ENCODE measurements at places on chromosomes 16 and 17.
A peak's percentile ranks its signal among the peaks of the same experiment; 100 is the strongest.

DNA sequence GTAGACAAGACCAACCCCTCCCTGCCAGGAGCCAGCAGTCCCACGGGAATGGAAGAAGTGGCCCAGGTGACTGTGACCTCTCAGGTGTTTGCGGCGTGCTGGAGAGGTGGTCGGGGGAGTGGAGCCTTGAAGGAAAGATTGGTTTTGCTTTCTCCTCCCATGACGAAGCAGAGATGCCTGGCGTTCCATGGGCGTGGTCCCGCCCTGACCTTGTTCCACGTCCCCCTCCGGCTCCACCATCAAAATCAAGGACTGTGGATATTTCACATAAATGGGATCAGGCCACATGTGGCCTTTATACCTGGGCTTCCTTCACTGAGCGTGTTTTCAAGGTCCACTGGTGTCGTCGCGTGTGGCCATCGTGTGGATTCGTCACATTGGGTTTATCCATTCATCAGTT lies 270.6 kb upstream of the TNRC6C start:
- DNase-seq, result no peak

DNA sequence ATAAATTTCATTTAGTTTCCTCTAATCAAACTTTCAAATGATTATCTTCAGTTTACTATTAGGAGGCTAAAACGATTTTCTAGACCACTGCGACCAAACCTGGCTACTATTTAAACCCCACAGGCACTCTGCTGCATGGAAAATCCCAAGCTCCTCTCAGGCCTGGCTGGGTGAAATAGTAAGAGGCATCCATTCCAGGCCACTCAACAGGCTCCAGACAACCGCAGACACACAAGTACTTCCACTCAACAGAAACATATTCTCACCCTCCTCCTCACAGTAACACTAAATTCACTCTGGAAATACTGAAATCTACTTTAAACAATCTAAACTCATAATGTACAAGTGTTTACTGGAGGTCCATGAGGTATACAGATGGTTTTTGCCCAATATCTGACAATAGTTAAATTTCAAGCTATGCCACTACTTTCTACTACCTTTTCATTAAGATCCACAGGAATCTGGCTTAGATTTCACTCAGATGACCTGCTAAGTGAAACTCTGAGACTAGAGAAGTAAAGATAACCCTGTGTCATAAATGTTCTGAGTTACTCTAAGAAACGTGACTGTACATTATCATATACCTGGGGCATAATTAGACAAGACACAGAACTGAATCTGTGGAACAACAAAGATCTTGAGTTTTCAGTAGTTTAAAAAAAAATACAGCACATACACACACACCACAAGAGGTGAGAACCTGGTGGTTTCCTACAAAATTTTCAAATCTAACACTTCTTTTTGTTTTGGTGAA lies 10.4 kb downstream of the VPS53 start:
- DNase-seq, result no peak

GRCh38 chr17:57631871-57632270 lies 113.2 kb downstream of the CCDC182 start:
- DNase-seq, result peak; percentile 81

GRCh38 chr17:57788725-57789124 lies 43.6 kb upstream of the CCDC182 start:
- no peak for DNase-seq

DNA sequence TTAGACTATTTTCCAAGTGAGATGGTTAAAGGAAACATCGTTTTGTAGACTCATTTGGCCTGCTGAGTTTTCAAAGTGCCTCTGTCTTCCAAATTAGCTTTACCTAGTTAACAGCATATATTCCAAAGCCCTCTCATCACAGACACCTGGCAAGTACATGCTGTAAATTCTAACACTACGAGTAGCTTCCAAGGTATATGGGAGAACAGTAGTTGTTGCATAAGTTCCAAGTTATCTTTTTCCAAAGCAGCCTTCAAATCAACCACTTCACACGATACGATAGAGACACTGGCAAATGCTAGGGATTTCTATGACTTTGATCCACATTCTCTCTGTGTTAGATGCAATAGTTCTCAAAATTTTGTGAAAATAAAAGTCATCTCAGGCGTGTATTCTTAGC lies 299.3 kb downstream of the CNTNAP4 start:
- no peak for DNase-seq

DNA sequence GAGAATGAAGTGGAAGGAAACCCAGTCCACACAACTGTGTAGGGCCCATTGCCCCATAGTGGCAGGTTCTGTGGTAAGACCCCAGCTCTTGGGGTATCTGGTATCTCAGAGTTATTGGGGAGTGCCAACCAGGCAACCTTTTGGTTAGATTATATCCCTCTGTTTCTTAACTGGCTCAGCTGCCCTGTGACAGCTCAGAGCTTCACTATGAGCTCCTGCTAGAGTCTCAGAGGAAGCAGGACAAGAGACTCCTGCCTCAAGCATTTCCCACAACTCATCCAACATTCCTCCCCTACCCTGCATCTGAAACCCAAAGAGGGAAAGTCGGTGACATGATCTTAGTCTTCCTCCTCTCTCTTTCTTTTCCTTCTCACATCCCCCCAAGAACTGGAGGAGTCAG lies 292.3 kb downstream of the SHISA9 start:
- no peak for DNase-seq

DNA sequence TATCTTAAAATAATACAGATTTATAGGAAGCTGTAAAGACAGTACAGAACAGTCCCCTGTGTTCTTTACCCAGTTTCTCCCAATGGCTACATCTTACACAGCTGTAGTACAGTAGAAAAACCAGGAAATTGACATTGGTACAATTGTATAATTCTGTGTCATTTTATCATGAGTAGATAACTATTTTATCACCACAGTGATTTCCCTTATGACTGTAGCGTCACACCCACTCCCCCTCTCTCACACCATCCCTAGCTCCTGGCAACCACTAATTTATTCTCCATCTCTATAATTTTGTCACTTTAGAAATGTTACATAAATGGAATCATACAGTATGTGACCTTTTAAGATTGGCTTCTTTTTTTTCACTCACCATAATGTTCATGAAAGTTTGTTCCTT lies 30.9 kb downstream of the CLTC start:
- DNase-seq, result no peak

- DNase-seq, result peak; percentile 28
These were observed 79.8 kb downstream of the JPH3 start for GRCh38 chr16:87681981-87682570.

DNA sequence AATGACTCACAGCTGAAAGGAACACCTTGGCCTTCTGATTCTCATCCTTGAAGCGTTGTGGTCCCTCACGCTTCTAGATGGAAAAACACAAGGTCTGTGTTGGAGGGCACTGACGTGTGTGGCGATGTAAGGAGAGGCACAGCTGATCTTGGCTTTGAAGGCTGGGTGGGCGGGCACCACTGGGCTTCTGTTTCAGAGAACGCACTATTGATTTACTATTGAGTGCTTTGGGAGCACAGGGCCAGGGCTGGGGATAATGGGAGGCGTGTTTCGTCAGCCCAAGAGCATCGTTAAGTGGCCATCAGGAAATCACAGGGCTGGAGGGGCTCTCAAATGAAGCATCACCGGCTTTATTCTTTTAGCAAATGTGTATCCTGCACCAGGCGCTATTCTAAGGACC lies 70.7 kb downstream of the CMIP start:
- no peak for DNase-seq

GRCh38 chr16:19718624-19718965 lies 524 bp downstream of the IQCK start:
- DNase-seq, result no peak

DNA sequence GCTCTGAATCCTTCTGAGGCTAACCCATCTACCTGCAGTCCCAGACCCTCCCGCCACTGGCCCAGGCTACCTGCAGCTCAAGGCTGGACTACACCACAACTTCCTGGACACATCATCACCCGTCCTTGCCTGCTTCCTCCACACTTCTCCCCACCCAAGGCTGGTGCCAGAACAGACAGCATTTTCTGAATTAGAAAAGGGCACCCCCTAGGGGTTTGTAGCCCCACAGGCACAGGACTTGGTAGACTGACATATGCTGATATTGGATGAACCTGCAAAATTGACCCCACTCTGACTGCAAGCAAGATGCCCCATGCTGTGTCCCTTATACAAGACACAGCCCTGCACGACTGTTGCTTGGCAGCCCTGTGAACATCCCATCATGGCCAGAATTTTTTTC lies 271.5 kb upstream of the C16orf82 start:
- DNase-seq, result no peak

DNA sequence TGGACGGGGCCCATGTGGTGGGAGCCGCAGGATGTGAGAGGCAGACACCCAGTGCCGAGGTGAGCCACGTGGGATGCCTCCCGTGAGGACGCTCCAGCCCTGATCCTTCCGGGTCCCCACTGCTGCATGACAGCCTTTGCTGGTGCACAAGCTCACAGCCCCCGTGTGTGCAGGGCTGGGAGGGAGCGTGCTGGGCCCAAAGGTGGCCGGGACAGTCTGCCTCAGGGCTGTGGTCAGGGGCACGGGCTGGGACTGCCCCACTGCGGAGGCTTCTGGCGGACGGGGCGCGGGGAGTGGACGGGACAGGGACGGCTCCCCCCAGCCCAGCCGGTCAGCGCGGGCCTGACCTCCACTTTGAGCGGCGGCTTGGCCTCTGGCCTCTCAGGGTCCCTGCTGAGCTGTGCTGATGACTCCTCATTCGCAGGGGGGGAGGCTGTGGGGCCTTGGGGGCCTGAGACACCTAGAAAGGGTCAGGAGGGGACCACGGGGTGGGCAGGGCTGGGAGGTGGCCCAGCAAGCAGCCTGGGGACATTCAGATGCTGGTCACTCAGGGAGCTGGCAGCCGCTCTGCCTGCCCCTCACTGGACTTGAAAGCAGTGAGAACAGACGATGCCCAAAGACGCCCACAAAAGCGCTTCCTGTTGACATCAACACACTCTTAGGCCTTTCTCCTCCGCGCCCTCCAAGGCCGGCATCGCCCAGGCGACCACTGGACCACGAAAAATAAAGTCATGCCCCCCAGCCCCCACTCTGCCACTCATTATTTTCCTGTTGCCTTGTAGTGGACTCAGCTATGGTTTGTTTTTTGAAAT lies 9.3 kb upstream of the METRNL start:
- DNase-seq, result no peak

Data from inflammatory macrophage (primary cell).